ENCODE measurements at places on chromosomes 16 and 17. TPM values are rescaled to one million over a fixed set of nuclear protein-coding genes. Genes with fewer than 3 reads are reported as not detected.

The LRRC37A3 gene
- total RNA-seq = 5.1 TPM

The C16orf92 gene
- not detected for total RNA-seq

The NPIPA8 gene
- total RNA-seq = not detected

The CCDC200 gene
- total RNA-seq = not detected

The PRRT2 gene
- 0.09 TPM for total RNA-seq

The BICDL2 gene
- not detected for total RNA-seq

The EPN3 gene
- total RNA-seq = under 0.01 TPM
